ENCODE measurements at places on chromosomes 4 and X. TPM values are rescaled to one million over a fixed set of nuclear protein-coding genes. Genes with fewer than 3 reads are reported as not detected.

GRCh38 chrX:19953145-19953544 is 37.7 kb downstream of the BCLAF3 start:
- no peak overlapping the region for H3K4me3 ChIP-seq
- no peak overlapping the region for H3K27ac ChIP-seq
- no peak for DNase-seq
- peaks cover 6% of the 10 kb centered on the region for H3K4me1 ChIP-seq

DNA sequence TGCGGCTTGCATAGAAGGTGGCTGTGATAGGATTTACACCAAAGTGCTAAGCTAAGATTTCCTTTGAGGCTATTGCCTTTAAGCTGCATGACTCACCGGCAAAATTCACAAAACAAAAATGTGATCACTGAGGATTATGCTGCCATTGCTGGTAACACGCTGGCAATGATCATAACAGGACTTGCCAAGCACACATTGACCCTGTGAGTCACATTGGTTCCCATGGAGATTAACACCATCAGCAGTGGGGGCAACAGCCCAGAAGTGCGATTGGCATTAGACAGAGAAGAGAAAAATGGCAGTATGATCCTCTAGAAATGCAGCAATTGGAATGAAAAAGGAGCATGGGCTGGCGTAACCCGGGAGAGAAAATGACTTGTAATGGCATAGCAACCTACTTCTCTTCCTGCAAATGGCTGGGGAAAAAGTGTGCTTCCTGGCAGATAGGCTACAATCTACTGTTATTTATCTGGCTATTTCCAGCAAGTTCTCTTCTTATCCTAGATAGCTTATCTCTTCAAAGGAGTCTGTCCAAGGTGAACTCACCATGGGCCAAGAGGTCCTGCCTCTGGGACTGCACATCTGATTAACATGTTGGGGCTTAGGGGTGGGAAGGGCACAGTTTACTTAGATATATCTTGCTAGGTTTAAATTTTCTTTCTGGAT is 314.2 kb upstream of the IGFBP7 start:
- H3K36me3 ChIP-seq: no peaks in the 10 kb centered on the region
- DNase-seq: peak; percentile 97
- H3K27ac ChIP-seq: peak overlapping the region; percentile 77
- H3K4me1 ChIP-seq: peaks cover 20% of the 10 kb centered on the region
- H3K4me3 ChIP-seq: no peak overlapping the region
- H3K27me3 ChIP-seq: no peaks in the 10 kb centered on the region

Gene HSFX1
- total RNA-seq: not detected

- no peak overlapping the region for H3K4me3 ChIP-seq
- no peak for DNase-seq
- peaks cover 6% of the 10 kb centered on the region for H3K36me3 ChIP-seq
- no peaks in the 10 kb centered on the region for H3K27me3 ChIP-seq
Measured at GRCh38 chrX:3230496-3230895, 116.0 kb downstream of the MXRA5 start.

DNA sequence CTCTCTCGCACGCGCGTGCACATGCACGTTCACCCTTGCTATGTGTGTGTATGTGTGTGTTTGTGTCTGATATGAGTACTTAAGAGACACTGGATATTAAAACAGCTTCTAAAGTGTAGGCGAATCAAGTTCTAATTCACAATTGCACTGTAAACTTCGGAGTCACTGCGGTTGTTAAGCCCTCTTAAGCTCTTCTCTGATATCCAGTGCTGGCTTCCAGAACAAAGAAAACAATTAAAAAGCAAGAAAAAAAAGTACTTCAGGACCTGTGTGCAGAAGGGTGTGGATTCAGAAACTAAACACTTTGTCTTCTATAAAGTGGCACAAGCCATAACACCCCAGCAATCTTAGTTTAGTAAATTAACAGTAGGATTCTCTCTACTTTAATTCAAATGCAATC is 300.2 kb downstream of the PCDH7 start:
- no peaks in the 10 kb centered on the region for H3K27me3 ChIP-seq
- H3K27ac ChIP-seq: no peak overlapping the region
- H3K4me3 ChIP-seq: no peak overlapping the region

Gene MUC7
- not detected for total RNA-seq

- no peaks in the 10 kb centered on the region for H3K4me1 ChIP-seq
- H3K27ac ChIP-seq: peak overlapping the region; percentile 97
- peaks cover 34% of the 10 kb centered on the region for H3K36me3 ChIP-seq
- peak; percentile 51 for DNase-seq
- H3K27me3 ChIP-seq: peaks cover 15% of the 10 kb centered on the region
Measured at GRCh38 chrX:120604361-120604782, 471 bp downstream of the MCTS1 start.

Gene RPS6KA6
- not detected for total RNA-seq

- H3K36me3 ChIP-seq: peaks cover 45% of the 10 kb centered on the region
- no peak for DNase-seq
- peaks cover 6% of the 10 kb centered on the region for H3K4me1 ChIP-seq
Measured at GRCh38 chr4:53461244-53461643, 83.8 kb downstream of the FIP1L1 start.

- peaks cover 54% of the 10 kb centered on the region for H3K27me3 ChIP-seq
- DNase-seq: peak; percentile 40
- H3K4me3 ChIP-seq: no peak overlapping the region
- no peak overlapping the region for H3K27ac ChIP-seq
- H3K4me1 ChIP-seq: no peaks in the 10 kb centered on the region
- no peaks in the 10 kb centered on the region for H3K36me3 ChIP-seq
Measured at GRCh38 chrX:46381630-46382029, 163.6 kb downstream of the ZNF674 start.

DNA sequence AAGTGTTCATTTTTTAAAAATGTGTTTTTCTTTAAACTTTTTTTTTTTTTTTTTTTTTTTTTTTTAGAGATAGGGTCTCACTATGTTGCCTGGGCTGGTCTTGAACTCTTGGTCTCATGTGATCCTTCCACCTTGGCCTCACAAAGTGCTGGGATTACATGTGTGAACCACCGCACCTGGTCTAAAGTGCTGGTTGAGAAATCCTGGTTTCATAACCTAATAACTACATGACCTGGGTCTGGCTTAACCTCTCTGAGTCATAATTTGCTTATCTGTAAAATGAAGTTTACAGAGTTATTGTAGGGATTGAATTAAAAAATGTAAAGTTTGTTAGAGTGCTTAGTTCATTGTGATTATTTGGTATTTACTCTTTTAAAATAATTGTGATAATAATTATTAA is 5.2 kb downstream of the HSD17B13 start:
- no peak overlapping the region for H3K4me3 ChIP-seq
- H3K4me1 ChIP-seq: no peaks in the 10 kb centered on the region
- peak; percentile 77 for DNase-seq

Gene NXT2
- 6.9 TPM for total RNA-seq

- no peak overlapping the region for H3K27ac ChIP-seq
- H3K4me1 ChIP-seq: no peaks in the 10 kb centered on the region
- no peak for DNase-seq
- no peak overlapping the region for H3K4me3 ChIP-seq
- H3K27me3 ChIP-seq: no peaks in the 10 kb centered on the region
- no peaks in the 10 kb centered on the region for H3K36me3 ChIP-seq
Measured at GRCh38 chr4:133581996-133582619, 433.0 kb downstream of the PCDH10 start.

Gene COX7B2
- not detected for total RNA-seq

DNA sequence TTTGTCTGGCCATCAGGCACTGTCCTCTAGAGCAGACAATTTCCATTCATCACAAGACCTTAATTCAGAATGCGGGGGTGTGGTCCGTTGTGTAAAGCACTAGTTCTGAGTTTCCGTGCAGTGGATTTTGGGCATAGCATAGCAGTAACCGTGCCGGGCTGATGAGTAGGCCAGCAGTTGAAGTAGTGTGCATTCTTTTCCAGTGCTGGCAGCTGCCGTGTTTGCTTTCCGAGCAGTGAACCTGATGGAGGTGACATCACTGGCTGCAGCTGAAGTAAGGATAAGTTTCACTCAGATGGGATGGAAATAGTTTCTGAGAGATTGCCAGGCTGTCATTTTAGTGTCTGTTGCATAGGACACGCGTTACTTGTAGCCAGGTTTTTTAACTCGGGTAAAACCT is 107.0 kb upstream of the STIM2 start:
- H3K4me1 ChIP-seq: peaks cover under 1% of the 10 kb centered on the region
- H3K27ac ChIP-seq: no peak overlapping the region

GRCh38 chr4:52657618-52658501 is 1.2 kb downstream of the USP46 start:
- no peaks in the 10 kb centered on the region for H3K27me3 ChIP-seq
- peak overlapping the region; percentile 77 for H3K4me3 ChIP-seq
- DNase-seq: peak; percentile 30
- no peak overlapping the region for H3K27ac ChIP-seq
- peaks cover 34% of the 10 kb centered on the region for H3K4me1 ChIP-seq

DNA sequence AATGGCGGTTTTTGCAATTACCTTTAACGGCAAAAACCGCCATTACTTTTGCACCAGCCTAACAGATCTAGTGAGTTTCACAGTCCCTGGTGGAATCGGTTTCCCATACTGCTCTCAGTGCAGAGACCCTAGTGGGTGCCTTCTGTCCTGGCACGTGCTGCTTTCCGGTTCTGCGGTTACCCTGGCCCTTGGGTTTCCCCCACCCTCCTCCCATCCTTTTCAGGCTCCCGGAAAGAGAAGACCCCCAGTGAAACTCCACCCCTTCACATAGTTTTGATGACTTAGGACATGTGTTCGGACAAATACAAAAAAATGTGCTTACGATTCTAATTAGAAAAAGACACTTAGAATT is 36.9 kb downstream of the NLGN3 start:
- H3K27ac ChIP-seq: peak overlapping the region; percentile 97
- H3K4me1 ChIP-seq: no peaks in the 10 kb centered on the region
- peaks cover 13% of the 10 kb centered on the region for H3K27me3 ChIP-seq
- no peak for DNase-seq

Gene NLGN3
- total RNA-seq: 0.44 TPM

DNA sequence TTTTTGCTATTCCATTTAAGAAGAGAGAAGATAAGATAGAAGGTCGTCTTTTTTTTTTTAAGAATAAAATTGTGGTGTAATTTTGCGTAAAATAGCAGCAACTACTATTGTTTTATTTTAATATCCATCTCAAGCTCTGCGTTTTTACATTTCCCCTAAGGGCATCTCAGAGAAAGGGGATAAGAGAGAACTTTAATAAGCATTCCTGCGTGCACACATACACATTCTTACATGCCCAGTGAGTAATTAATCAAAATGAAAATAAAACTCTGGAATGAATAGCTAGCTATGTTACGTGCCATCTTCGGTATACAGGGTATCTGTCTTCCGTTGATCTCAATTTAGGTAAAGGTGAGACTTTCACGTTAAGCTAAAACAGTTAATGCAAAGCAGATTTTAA is 200.3 kb upstream of the TENM3 start:
- H3K27me3 ChIP-seq: no peaks in the 10 kb centered on the region
- H3K4me1 ChIP-seq: no peaks in the 10 kb centered on the region
- no peaks in the 10 kb centered on the region for H3K36me3 ChIP-seq
- H3K4me3 ChIP-seq: no peak overlapping the region
- no peak for DNase-seq

DNA sequence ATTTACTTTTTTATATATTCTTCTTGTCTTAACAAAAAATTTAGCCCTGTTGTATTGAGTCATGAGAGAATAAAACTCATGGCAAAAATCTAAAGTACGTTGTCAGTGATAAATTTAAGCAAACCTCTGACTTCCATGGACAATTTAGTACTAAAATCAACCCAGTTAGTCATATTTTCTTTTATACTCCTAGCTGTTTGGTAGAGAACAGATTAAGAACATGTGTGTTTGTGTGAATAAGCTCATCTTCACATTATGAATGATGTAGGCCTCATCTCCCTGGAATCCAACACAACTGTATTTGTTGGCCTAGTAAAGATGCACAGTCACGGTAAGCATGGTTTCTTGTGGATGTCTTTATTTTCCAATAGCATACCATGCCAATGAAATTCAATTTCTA is 40.8 kb upstream of the FAM47B start:
- no peak for DNase-seq
- H3K4me1 ChIP-seq: no peaks in the 10 kb centered on the region
- peaks cover 10% of the 10 kb centered on the region for H3K27me3 ChIP-seq
- no peaks in the 10 kb centered on the region for H3K36me3 ChIP-seq
- no peak overlapping the region for H3K4me3 ChIP-seq

DNA sequence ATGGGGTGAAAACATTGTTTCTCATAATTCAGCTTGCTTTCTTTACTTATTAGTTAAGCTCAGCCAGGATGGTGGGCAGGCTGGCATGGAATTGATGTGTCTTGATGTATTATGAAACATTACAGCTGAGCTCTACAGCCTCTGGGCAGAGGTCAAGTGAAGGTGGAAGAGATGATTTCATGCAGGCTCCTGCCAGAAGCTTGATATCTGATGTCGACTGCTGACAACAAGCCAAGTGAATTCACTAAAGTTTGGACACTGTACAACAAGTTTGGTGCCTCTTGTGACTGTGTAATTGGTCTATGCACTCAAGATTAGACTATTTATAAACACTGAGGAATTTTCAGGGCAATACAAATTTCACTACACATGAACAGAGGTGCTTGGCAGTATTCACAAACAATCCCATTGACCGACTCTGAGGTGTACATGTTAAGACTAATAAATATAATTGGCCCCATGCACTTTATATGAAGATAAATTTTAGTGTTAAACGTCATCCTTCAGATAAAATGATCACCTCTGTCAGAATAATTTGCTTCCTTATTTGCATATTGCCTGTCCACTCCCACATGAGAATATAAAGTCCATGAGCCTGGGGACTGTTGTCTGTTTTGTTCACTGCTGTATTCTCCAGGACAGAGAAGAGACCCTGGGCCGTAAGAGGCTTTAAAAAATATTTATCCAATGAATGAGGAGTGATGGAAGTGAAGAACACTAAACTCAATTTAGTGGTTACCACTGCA is 612.2 kb downstream of the IQCM start:
- peaks cover 10% of the 10 kb centered on the region for H3K4me1 ChIP-seq
- no peaks in the 10 kb centered on the region for H3K27me3 ChIP-seq
- H3K27ac ChIP-seq: no peak overlapping the region
- H3K4me3 ChIP-seq: no peak overlapping the region

Gene PAGE2
- not detected for total RNA-seq

Gene GYPB
- not detected for total RNA-seq

GRCh38 chr4:5863461-5864113 is 29.3 kb downstream of the CRMP1 start:
- H3K27me3 ChIP-seq: no peaks in the 10 kb centered on the region
- H3K27ac ChIP-seq: no peak overlapping the region
- H3K4me3 ChIP-seq: no peak overlapping the region
- DNase-seq: peak; percentile 86
- no peaks in the 10 kb centered on the region for H3K36me3 ChIP-seq

DNA sequence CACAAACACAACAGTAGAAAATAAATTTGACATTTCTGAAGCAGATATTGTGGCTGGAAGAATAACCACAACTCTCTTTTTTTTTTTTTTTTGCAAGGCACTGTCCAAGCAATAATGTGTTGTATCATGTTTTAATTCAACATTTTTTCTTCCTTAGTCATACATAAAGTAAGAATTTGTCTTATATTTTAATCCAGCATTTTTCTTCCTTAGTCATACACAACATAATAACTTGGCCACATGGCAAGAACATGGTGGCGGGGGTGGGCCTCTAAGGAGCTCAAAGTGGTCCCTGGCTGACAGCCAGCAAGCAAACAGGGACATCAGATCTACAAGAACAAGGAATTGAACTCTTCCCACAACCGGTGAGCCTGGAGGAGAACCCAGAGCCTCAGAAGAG is 20.2 kb downstream of the FBXW7 start:
- peak overlapping the region; percentile 66 for H3K27ac ChIP-seq
- H3K27me3 ChIP-seq: no peaks in the 10 kb centered on the region
- H3K4me3 ChIP-seq: no peak overlapping the region

Data from MCF 10A (cell line).